ENCODE measurements at places on chromosomes 13 and 19. TPM values are rescaled to one million over a fixed set of nuclear protein-coding genes. Genes with fewer than 3 reads are reported as not detected.

The VAV1 gene
- polyA plus RNA-seq: 3.1 TPM

The SLC25A23 gene
- 35.8 TPM for polyA plus RNA-seq

The TUBA3C gene
- not detected for polyA plus RNA-seq

The POU2F2 gene
- polyA plus RNA-seq: 2.0 TPM

The PRDX2 gene
- polyA plus RNA-seq: 169 TPM

The IFNL1 gene
- not detected for polyA plus RNA-seq

The DIAPH3 gene
- polyA plus RNA-seq: 6.3 TPM

The ERICH4 gene
- not detected for polyA plus RNA-seq

The OVOL3 gene
- polyA plus RNA-seq: not detected

The OR7E24 gene
- polyA plus RNA-seq: not detected

The ERICH6B gene
- 1.3 TPM for polyA plus RNA-seq

The SULT2A1 gene
- polyA plus RNA-seq: not detected

The ZNF616 gene
- polyA plus RNA-seq: 8.4 TPM

The WIZ gene
- 39.5 TPM for polyA plus RNA-seq

The HIF3A gene
- 412 TPM for polyA plus RNA-seq

The THSD1 gene
- polyA plus RNA-seq: 20.8 TPM

The LIN7B gene
- 13.4 TPM for polyA plus RNA-seq

The USHBP1 gene
- 8.8 TPM for polyA plus RNA-seq
